ENCODE measurements at places on chromosomes 2 and 18.
A peak's percentile ranks its signal among the peaks of the same experiment; 100 is the strongest.

DNA sequence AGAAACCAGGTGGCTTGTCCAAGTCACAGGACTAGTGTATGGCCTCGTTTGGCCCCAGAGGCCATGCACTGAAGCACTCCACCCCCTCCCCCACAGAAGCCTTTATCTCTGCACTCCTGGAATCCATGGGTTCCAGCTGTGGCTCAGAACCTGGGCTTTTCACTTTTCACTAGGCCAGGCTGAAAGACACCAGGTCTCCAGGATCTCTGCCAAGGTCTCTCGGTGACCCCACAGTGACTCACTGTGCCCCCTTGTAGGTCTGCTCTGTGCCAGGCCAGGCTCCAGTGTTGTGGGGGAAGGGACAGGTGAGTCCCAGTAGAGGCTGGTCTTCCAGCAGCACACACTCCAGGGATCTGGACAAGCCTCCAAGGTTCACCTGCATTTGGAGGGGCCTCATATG lies 31.0 kb upstream of the GLI2 start:
- peak; percentile 6 for DNase-seq

- no peak for DNase-seq
Observed at GRCh38 chr2:236744716-236745115, 175.1 kb downstream of the ACKR3 start.

GRCh38 chr18:63894106-63894772 lies 6.7 kb downstream of the SERPINB2 start:
- no peak for DNase-seq

DNA sequence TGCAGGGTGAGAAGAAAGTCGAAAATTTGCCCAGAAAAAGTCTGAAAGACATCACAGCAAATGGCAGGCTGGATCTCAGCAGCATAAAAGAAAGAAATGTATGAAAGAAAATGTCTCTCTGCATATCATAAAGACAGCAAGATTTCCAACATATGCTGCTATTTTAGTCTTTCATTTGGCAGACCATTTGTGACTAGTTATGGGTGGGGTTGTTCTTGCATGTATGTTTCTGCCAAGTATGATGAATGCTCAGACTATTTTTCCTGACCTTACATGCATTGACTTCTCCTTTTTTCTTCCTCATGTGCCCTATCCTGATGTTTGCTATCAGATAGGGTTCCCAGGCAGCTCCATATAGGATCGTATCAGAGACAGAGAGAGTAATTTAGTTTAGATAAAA lies 58.5 kb upstream of the PARD3B start:
- DNase-seq: no peak

DNA sequence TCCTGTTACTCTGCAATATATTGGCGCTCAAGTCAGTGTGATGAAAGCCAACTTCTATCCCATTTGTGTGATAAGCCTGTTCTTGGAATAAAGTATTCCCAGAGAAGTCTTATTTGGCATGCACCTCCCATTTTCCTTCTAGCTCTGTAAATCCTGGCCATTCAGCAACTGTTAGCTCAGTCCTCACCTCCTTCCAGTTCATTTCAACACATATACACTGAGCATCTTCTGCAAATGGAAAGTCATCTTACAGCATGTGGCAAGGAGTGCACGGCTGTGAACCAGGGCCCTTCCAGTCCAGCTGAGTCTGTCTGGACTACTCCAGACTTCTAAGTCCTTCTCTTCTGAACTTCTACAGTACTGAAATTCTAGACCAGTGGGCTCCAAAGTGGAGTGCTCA lies 53.1 kb downstream of the SPATS2L start:
- DNase-seq: no peak

- no peak for DNase-seq
Observed at GRCh38 chr2:234374736-234375135, 122.1 kb downstream of the ARL4C start.

GRCh38 chr2:70796262-70796661 lies 5.8 kb upstream of the FIGLA start:
- DNase-seq: no peak

GRCh38 chr2:77567723-77568122 lies 45.5 kb upstream of the LRRTM4 start:
- DNase-seq: no peak

- no peak for DNase-seq
Observed at GRCh38 chr2:20577495-20578235, 73.2 kb downstream of the HS1BP3 start.

DNA sequence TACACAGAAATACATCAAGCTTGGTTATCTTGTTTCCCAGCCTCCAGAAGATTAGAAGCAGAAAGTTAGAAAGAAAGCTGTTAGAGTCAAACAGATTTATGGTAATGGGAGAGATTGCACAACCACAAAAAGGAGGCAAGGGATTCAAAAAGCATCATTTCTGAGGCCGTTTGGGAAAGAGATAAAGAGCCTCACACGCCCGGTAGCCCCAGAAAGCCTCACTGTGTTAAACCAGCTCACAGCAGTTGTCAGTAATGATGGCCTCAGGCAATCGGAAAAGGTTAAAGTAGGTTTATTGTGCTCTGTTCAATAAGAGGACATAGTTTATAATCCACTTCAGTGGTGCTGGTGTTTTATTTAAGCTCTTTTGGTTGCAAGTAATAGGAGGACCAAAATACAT lies 111.3 kb downstream of the DCC start:
- no peak for DNase-seq

DNA sequence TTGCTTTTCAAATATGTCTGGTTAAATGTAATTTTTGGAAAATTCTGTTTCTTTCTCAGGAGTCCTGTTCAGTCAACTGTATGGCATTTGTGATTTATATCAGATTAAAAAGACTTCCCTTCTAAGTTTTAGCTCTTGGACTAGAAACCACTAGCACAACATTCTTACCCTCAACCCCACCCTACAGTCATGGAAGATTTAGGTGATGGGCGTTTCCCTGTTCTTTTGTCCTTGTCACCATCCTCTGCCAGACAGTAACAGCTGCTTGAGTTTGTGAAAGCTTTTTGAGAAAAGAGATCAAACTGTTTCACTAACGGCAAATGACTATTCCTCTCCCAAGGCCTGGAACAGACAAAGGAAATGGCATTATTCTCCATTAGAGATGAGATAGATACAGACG lies 31.8 kb downstream of the SERPINB5 start:
- no peak for DNase-seq

- DNase-seq: no peak
Observed at GRCh38 chr2:141595316-141595920, 535.4 kb downstream of the LRP1B start.

GRCh38 chr2:183292028-183292427 lies 167.8 kb downstream of the NUP35 start:
- DNase-seq: no peak

- DNase-seq: no peak
Observed at GRCh38 chr2:70011335-70011734, 49.9 kb upstream of the ASPRV1 start.

- DNase-seq: no peak
Observed at GRCh38 chr2:48736251-48736650, 19.3 kb downstream of the LHCGR start.
